ENCODE measurements at places on chromosomes 16 and 17.
A peak's percentile ranks its signal among the peaks of the same experiment; 100 is the strongest.

DNA sequence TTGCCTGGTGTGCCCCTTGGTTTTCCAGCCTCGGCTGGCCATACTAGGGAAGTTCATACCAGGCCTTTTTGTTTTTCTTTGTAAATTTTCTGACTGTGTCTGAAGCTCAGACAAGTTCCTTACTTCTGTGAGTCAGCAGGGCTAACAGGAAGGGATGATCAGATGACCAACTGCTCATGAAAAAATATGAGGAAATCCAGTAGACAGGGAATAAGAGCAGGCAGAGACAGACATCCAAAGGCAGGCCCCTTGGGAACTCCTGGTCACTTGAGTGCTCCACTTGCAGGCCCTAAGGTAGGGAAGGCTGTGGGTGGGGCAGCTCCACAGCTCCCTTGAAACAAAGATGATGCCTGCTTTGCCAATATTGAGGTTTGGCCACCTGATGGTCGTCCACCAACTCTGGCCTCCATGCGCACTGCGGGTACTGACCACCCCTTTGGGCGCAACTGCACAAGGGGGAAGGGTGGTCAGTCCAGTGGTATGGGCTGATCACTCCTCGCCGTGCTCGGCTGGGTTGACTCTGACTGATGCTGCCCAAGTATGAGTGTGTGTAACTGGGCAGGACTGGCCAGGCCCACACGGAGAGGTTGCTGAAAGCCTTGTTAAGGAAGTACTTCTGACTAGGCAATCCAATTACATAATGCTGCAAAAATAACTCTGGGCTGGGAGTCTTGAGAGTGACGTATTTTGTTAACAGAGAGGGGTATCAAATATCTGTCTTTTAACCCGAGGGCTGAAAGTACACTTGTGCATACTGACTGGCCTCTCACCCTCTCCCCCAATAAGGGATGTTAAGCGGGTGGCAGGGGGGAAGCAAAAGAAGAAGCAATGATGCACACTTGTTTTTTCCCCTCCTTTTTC, 20.8 kb upstream of the ZFHX3 start:
- DNase-seq = no peak

GRCh38 chr17:40069751-40070708, 7.3 kb downstream of the THRA start:
- no peak for DNase-seq

GRCh38 chr17:9002227-9002605, 19.1 kb upstream of the NTN1 start:
- no peak for DNase-seq

GRCh38 chr17:5553479-5553878, 30.8 kb downstream of the NLRP1 start:
- no peak for DNase-seq

GRCh38 chr17:63741143-63741407, 524 bp downstream of the STRADA start:
- DNase-seq = peak; percentile 37

GRCh38 chr17:18218756-18219415, 6.5 kb upstream of the LLGL1 start:
- no peak for DNase-seq

GRCh38 chr16:3998793-3999478, 117.3 kb downstream of the ADCY9 start:
- DNase-seq = no peak

GRCh38 chr16:53998966-53999522, 287.5 kb downstream of the IRX3 start:
- DNase-seq = no peak

- no peak for DNase-seq
These were observed 2.2 kb upstream of the SLC12A3 start for GRCh38 chr16:56862776-56863175.

DNA sequence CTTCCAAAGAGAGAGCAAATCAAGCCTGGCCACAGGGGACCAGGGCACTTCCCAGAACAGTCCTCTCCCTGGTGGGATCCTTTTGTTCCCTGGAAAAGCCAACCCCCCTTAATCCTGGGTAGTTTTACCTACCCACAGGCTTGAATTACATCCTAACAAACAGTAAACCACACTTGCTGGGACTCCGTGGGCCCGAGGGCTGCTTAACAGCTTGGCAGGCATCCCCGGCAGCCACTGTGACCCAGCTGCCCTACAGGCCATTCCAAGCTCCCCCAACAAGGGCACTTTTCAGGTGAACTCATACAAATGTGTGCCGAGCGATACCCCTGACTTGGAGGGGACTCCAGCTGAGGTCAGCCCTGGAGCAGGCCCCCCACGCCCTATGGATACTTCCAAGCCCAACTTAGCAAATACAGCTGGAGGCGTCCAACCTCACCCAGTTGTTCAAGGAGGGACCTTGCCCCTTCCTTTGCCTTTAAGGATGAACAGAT, 26.4 kb downstream of the ADCY9 start:
- no peak for DNase-seq

GRCh38 chr16:52597073-52597771, 50.3 kb upstream of the TOX3 start:
- DNase-seq = no peak

GRCh38 chr17:58377093-58377601, 25.1 kb upstream of the SUPT4H1 start:
- no peak for DNase-seq

GRCh38 chr16:75238853-75239541, 12.4 kb downstream of the BCAR1 start:
- no peak for DNase-seq

- DNase-seq = no peak
These were observed 97.8 kb upstream of the MED13 start for GRCh38 chr17:62162898-62163297.

DNA sequence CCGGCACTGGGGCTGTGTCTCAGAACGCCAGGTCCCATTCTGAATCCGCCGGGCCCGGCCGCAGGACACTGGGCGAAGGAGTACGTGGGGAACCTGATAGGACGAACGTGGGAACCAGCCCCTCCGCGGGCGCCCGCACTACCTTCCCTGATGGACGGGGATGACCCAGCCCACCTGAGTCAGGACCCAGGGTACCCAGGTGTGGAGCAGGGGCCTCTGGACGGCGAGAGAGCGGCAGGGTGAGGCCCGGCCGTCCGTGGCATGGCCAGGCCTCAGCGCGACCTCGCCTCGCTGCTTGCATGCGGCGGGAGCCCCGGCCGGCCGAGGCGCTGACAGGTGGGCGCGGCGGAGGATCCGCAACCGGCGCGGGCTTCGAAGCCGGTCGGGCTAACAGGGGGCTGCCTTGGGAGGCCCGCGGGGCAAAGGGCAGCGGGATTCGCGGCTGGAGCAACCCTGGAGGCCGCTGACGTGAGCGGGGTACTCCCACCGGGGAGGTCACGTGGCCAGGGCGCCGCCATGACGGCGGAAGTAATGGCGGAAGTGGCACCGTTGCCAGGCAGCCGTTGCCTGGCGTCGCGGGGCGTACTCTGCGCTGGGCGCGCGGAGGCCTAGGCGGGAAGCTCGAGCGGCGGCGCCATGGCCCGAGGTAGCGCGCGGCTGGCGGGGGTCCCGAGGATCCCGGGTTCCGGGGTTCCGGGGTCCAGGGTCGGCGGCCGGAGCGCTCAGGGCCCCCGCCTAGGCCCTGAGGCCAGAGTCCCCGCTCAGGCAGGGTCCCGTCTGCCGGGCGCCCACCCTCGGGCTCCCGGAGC, at the start of gene WDR90:
Gene WDR90, plus strand, starts transcription at position 585 of the 809 bp plus-strand sequence. Its CDS starts 52 bp downstream, at position 637.
- peak; percentile 94 for DNase-seq

DNA sequence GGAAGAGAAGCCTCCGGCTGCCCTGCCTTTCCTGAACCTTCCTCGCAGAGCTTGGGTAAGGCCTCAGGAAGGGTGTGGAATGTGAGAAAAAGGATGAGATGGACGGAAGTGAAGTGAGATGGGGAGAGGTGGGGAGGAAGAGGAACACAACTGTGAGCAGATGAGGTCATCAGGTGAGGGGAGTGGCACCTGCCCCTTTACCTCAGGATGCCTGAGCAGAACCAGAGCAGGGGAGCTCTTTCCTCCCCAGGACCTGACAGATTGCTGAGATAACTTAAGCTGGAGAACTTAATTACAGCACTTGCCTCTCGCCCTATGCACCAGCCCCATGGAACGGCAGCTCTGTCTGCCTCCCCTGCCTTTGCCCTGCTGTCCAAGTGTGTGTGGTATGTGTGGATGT, 29.8 kb downstream of the TMEM132E start:
- DNase-seq = no peak

DNA sequence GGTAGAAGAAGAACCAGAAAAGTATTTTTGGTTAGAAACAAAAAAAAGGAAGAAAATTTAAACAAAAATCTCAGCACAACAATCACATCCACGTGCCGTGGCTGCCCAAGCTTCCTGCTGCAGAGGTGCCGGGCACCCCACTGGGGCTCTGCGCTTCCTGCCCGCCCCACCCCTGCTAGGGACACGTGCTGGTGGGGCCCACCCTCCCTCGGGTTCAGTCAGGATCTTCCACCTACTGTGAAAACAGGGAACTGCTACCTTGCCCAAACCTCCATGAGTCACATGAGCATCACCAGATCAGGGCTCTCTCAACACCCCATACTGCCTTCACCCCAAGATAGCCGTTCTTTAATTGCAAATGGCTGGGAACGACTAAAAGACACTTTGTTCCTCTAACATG, 24.4 kb upstream of the CYTH1 start:
- no peak for DNase-seq

GRCh38 chr17:71942626-71943025, 178.2 kb upstream of the SOX9 start:
- DNase-seq = no peak

- DNase-seq = no peak
These were observed 10.8 kb upstream of the TAOK1 start for GRCh38 chr17:29379084-29379991.

DNA sequence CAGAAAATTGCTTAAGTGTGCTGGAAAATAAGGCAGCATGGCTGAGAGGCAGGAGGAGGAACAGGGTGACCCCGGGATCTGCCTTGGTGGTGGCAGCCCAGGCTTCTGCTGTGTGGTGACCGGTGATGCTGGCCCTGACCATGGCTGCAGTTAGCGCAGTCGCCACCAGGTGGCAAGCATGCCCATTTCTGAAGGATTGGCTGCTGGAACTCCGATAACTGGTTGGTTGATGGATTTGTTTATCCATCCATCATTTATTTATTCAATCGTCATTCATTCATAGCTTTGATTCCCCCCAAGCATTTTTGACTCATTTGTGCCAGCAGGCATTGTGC, 29.1 kb upstream of the ITGA3 start:
- peak; percentile 74 for DNase-seq

DNA sequence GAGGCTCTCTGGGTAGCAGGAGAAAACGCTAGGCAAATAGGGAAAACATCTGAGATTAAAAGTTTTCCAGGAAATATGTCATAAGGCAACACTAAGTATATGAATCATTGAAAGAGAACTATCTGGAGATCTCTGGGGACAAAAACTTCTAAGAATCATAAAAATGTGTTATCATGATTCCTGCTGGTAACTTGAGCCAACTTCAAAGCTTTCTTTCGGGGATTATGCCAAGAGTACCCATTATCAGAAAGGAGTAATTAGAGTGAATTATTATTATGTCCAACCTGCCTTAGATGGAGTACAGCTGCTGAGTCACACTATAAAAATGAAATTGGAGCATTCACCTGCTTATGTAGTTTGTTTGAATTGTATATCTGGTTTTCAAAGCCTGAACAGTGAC, 488.5 kb upstream of the SOX9 start:
- no peak for DNase-seq

DNA sequence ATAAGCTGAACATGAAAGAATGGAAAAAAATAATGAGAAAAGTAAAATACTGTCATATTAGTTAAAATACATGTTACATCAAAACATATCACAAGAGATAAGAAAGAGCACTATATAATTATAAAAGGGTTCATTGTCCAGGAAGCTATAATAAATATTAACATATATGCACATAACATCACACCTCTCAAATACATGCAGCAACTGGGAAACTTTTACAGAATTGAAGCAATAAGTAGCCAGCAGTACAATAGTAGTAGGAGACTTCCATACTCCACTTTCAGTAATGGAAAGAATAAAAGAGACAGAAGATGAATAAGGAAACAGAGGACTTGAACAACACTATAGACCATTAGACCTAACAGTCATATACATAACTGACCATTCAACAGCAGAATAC, 90.4 kb downstream of the AHSP start:
- no peak for DNase-seq

DNA sequence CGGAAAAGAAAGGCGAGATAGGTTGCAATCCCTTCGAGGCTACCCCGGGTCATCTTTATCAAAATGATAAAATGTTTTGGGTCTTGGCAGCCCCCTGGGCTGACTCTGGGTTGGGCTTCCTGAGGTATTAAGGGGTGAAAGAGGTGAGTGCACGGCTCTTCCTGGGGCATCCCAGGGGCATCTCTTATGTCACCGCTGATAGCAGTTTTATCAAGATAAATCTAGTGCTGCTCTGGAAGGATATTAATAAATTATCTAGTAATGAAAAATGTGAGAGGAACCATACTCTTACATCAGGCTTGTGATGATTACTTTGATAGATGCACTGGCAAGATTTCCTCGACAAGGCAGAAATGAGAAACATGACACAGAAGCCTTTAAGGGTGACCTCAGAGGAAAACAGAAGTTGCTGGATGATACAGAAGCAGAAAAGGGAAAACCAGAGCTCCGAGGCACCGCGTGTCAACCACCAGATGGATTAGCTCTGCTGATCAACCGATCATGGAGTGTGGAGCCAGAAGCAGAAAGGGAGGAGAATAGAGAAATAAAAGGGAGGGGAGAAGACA, 491.3 kb downstream of the TMEM114 start:
- no peak for DNase-seq

- DNase-seq = no peak
These were observed 26.8 kb downstream of the CD300LG start for GRCh38 chr17:43873815-43874214.

- DNase-seq = no peak
These were observed 42.3 kb downstream of the HNF1B start for GRCh38 chr17:37702598-37702997.

- DNase-seq = no peak
These were observed 45.0 kb downstream of the MAPT start for GRCh38 chr17:45939395-45939794.

GRCh38 chr16:57646388-57647039, 18.1 kb downstream of the ADGRG1 start:
- no peak for DNase-seq

- DNase-seq = no peak
These were observed 565.2 kb downstream of the TOX3 start for GRCh38 chr16:51981725-51982124.
